Stimulated activated CD4-positive, alpha-beta T cell treated with anti-CD3 and anti-CD28 coated beads, Interleukin-1b, Interleukin-23, amount 100 ng/mL, for 1 hour (primary cell): ENCODE measurements at places on chromosomes 11 and 22.

DNA sequence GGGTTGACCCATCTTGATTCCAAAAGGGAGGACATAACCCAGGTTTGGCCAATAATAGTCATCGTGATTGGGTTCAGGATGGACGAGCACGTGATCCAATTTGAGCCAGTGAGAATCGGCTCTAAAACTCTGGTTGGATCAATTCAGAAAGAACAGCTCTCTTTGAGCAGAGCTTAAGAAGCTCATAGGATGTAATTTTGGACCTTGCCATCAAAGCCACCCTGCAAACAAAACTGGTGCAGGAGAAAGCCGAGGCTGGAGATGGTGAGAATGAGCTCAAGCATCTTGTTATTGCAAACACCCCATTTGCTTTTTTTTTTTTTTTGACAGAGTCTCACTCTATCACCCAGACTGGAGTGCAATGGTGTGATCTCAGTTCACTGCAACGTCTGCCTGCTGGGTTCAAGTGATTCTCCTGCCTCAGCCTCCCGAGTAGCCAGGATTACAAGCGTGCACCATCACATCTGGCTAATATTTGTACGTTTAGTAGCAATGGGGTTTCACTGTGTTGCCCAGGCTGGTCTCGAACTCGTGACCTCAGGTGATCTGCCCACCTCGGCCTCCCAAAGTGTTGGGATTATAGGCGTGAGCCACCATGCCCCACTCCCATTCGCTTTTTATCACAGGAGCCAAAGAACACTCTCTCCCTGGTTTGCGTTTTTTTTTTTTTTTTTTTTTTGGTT lies 13.8 kb upstream of the MIAT start:
- DNase-seq, result no peak

DNA sequence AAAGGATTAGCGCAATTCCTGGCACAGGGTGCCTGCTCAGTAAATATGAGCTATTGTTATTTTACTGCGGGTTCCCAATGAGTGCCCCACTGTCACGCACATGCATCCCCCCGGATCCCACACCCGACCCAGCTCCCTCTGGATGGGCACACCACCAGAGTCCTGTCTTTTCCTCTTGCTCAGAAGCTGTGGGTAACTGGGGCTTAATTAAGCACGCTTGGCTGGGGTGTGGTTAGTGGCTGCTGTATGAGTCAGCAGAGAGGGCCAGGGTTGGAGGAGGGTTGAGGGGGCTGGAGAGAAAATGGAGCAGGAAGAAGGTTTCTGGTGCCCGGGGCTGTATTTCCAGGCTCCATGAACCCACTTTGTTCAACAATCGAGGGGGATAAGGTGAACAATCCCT lies 30.3 kb upstream of the NECTIN1 start:
- no peak for DNase-seq

DNA sequence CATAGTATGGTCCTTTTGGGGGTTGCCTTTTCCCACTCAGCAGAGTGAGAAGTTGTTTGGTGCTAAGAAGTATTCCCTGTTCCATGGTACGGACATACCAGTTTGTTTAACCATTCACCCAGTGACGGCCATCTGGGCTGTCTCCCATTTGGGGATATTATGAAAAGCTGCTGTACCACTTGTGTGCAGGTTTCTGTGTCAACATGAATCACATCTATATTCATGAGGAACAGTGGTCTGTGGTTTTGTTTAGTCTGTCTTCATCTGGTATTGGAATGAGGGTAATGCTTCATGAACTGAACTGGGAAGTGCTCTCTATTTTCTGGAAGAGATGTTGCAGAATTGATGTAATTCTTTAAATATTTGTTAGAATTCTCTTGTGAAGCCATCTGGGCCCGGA lies 89.5 kb downstream of the TRMU start:
- DNase-seq, result no peak

DNA sequence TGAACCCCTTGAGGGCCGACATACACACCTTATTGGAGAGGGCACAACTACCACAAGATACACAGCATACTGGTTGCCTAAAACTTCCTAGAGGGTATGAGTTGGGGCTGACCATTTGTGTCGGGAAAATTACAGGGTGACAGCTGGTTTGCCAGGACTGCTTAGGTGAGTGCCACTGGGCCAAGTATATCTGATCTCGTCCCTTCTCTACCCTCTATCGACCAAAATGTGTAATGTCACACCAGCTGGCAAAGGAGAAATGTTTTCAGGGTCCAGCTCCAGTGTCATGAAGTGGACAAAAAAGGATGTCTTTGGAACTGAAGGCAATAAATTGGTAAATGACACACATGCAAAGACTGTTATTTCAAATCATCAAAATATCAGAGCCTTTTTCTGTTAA lies 126.1 kb downstream of the PGR start:
- DNase-seq, result no peak

DNA sequence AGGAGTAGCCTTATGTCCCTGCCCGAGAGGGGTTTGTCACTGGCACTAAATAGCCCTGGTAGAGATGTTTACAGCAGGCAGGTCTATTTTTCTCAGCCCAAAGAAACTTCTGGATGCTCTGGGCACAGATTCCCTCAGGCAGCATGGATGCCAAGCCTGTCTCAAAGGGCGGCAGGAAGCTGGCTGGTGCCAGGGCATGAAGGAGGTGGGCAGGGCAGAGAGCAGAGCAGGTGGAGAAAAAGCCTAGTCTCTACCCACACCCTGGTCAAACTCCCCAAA lies 4.1 kb upstream of the GAS2L1 start:
- no peak for DNase-seq

- no peak for DNase-seq
Observed at GRCh38 chr11:62242021-62242420, at the start of gene SCGB1D2. TSS of gene SCGB1D2 (plus strand) at chr11:62242239. CDS start at chr11:62242308, 69 bp downstream.

DNA sequence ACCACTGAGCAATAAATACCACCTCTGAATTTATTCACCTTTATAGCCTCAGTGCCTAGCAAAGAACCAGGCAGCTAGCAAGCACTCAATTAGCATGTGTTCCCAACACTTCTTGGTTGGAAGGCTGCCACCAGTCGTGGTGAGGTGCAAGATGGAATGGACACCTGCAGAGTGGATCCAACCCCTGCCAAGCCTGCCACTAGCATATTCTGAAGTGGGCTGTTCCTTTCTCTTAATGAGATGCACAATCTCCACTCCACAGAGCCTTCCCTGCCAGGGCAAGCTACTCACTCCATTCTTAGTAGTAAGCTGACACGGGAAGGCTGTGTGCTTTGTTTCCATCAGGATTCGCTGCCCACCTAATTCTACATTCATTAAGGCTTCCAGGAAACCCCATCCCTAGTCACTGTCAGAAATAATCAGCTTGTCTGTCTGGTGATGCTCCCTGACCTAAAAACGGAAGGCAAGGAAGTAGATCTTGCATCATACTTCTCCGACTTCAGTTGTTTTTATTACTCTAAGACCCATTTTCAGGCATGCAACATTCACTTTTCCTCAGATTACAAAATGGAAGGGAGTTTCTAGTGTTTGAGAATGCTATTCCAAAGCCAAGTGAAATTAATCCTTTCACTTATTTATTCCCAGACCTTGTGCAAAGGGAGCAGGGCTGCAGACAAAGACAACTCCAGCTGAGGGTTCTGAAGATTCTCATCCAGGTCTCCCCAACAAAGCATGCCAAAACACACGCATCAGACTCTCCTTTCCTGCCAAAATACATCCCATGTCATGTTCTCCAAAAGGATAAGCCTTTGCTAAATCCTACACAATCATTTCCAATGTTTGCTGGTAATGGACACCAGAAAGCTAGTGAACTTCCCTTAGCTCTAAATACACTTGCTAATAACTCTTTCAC lies 128.0 kb downstream of the TENM4 start:
- no peak for DNase-seq

DNA sequence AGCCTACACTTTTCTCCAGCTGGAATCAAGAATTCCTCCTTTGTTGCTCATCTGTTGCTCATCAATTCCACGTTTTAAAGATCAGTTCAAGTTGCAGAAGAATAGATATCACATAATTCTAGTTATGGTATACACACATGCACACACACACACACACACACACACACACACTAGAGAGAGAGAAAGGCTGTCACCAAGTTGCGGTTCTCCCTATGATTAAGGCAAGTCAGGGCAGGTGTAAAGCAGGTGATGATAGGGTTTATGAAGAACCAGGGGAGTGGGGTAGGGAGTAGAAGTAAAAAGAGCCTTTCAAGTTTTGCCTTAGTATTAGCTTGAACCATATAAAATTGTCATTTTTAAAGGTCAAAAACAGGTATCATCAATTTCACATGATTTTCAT lies 31.7 kb upstream of the TMPRSS4 start:
- no peak for DNase-seq

GRCh38 chr22:28333088-28333487 lies 346.6 kb downstream of the TTC28 start:
- no peak for DNase-seq

DNA sequence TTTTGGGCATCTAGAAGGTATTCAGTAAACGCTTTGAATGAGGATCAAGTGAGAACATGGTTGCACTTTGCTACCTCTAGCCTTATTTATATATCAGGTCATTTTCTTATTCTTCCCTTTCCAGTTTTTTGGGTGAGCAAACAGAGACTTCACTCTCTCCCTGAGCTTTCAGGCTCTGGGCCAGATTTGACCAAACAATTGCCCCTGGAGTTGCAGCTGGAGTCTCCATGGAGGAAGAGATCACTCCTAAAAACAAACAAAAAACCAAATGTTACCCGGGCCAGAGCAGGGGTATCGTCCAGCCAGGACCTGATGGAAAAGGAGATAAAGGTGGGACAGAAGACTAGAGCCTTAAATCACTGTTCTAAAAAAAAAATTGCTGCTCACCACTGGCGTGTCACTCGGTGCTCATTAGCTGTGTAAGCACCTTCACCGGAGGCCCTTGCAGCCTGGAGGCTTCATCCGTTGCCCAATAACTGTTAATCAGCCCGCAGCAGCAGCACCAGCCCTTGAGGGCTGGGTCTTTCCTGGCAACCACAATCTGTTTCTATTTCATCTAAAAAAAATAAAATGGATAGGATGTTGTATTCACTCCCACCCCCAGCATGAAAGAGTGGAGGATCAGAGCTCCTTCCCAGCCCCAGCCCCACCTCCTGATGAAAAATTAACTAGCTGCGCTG lies 125.0 kb downstream of the PKNOX2 start:
- DNase-seq, result no peak

DNA sequence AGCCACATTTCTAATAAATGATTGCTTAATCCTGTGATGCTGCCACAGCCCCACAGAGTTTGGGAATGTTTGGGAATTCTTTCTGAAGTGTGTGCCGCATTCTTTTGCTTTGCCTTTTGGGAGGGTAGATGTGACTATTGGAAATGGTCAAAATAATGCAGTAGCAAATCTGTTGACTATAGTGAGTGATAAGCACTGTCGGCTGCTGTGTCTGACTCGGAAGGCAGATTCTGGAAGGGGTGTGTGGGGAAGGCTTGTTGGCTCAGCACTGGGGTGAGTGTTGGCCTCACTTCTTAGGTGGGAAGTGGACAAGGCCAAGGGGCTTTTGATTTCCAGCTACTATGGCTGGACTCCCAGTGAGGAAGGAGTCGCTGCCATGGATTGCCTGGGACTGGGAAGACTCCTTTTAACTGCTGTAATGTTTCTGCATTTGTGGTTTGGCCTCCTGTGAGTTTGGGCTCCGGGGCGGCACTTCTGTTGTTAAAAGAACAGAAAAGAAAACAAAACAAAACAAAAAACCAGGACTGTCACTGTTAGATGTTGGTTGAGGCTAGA lies 20.1 kb downstream of the ZBTB16 start:
- no peak for DNase-seq

DNA sequence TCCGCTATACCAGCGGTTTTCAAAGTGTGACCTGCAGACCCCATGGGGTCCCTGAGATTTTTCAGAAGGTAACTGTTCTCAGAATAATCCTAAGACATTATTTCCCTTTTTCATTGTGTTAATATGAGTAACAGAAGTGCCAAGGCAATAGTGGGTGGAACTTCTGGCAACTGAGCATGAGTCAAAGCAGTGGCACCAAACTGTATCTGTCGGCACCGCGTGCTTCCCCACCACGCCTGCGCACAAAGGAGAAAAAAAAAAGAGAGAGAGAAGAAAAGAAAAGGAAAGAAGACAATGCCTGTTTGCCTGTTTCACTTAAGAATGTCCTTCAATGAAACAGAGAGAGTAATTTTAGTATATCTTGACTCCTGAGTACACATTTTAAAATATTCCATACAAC lies 679.9 kb downstream of the OPCML start:
- DNase-seq, result no peak

DNA sequence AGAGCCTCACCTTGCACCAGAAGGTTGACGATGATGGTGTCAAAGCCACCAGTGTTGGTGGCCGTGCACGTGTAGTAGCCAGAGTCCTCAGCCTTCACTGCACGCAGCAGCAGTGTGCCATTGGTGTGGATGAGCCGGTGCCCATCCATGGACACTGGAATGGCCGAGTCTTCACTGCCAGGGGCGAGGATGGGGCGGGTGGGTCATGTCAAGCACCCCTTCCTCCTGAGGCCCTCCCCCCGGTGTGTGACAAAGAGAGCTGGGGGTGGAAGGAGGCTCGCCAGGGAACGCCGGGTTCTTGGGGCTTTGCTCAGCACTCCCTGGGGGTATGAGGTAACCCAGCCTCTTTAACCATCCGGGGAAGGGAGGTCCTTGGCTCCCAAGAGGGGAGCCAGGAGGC lies 111.6 kb downstream of the CEP164 start:
- DNase-seq, result no peak

DNA sequence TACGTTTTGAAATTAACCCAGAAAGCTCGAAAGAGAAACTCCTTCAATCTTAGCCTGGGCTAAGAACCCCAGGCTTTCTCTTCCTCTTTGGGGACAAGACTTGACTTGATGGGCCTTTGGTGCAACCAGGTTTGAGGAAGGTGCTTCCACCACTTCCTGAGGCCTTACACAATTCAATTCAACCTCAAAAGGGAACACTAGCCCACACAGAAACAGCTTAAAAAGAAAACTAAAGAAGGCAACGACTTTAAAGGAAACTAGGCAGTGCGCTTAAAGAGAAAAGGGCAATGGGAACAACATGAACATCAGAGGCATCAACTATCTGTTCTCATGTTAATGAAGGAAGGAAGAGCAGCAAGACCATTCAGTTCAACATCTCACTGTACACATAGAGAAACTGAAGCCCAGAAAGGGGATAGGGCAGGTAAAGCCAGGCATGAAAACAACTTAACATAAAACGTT lies 24.8 kb downstream of the PAK1 start:
- no peak for DNase-seq

GRCh38 chr11:79193663-79194310 lies 247.0 kb downstream of the TENM4 start:
- no peak for DNase-seq

- DNase-seq, result no peak
Observed at GRCh38 chr11:122205036-122205435, 89.0 kb upstream of the BLID start.

- DNase-seq, result no peak
Observed at GRCh38 chr11:95242845-95243605, 12.0 kb upstream of the SESN3 start.

GRCh38 chr11:111137846-111138245 lies 107.7 kb upstream of the POU2AF2 start:
- DNase-seq, result no peak

GRCh38 chr22:24433001-24433827 lies 5.8 kb downstream of the ADORA2A start:
- DNase-seq, result no peak

- DNase-seq, result no peak
Observed at GRCh38 chr11:64130618-64131017, 35.3 kb downstream of the MACROD1 start.

- no peak for DNase-seq
Observed at GRCh38 chr11:69920345-69921127, 101.3 kb upstream of the FGF3 start.
